ENCODE measurements at places on chromosomes 4 and X.

GRCh38 chrX:31449081-31449480 is 377.2 kb upstream of the FTHL17 start:
- DNase-seq, result no peak

GRCh38 chr4:143554728-143555597 is 41.5 kb downstream of the SMARCA5 start:
- no peak for DNase-seq

DNA sequence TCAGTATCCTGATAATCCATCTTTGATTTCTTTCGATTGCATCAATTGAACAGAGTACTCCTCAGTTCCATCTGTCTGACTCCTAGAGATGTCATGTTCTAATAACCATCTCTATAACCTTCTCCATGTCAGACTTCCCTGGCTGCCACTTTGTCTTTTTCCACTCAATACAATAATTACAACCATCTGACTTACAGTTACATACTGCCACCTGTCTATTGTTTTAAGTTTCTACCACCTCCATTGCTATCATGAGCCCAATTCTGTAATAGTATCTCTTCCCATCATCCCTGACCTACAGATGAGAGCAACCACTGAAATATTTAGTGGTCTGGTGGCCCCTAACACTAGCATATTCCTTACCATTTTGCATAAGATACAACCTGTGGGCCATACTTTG is 439.2 kb upstream of the FAM47C start:
- DNase-seq, result no peak

- no peak for DNase-seq
These were observed 163.6 kb upstream of the KLF3 start for GRCh38 chr4:38500433-38500832.

- no peak for DNase-seq
These were observed 134.1 kb downstream of the SLC4A4 start for GRCh38 chr4:71472946-71473345.

GRCh38 chrX:115330498-115331168 is 41.1 kb downstream of the LUZP4 start:
- no peak for DNase-seq

DNA sequence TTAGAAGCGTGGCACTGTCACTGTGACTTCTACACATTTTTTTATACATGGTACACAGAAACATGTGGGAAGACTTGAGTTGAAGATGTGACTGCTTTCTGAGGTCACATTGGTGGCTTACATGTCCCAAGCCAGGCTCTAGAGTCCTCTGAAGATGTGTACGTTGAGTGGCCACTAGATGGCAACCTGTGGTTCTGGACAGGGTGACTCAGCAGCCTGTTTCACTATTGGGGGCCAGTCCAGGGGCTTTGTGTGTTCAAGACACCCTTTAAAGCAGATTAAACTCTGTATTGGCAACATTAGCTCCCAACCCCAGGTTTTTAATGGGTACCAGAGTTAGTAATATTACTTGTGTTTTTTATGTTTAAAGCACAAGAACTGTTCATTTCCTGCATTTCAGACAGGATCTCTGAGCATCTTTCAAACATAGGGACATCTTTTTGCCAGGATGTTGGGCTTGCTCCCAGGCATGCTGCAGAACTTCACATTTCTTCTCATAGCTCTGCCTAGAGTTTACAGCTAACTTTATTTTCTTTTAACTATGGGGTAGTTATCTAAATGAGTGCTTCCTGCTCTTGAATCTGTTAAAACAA is 53.0 kb downstream of the DCUN1D4 start:
- DNase-seq, result peak; percentile 10

DNA sequence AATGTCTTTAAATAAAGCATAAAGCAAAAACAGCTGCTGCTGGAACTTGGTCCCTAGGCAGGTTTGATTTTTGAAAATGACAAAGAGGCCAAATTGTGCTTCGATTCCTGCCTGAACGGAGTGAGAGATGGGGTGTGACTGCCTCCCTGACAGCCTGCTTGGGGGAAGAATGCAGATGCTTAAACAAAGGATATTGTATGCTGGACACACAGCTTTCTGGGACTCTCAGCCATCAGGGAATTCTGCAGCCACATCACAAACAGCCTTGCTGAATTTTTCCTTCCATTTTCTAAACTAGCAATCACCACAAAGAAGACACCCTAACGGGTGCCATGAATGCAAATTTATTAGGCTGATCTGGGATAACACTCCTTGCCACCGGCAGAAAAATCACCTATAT is 83.9 kb upstream of the CPEB2 start:
- no peak for DNase-seq

DNA sequence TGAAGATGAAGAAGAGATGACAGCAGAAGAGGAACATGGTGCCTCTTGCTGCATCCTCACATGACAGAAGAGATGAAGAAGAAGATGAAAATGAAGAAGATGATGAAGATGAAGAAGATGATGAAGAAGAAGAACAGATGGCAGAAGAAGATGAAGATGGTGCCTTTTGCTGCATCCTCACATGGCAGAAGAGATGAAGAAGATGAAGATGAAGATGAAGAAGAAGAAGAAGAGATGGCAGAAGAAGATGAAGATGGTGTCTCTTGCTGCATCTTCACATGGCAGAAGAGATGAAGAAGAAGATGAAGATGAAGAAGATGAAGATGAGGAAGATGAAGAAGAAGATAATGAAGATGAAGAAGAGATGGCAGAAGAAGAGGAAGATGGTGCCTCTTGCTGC is 63.7 kb upstream of the HPF1 start:
- no peak for DNase-seq

- no peak for DNase-seq
These were observed 91.8 kb upstream of the HPRT1 start for GRCh38 chrX:134368126-134368525.

DNA sequence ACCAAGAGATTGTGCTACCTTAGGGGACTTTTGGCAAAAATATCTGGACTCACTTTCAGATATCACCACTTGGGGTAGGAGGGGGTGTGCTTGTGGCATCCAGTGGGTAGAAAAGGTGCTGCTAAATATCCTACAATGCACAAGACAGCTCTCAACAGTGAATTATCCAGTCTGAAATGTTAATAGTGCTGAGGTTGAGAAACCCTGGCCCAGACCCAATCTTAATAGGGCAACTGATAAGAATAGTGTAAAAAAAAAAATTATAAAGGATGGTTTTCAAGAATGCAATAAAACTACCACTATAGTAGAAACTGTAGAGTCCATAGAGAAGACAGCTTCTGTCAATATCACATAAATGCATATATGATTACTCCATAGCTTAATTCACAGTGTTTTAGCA is 185.5 kb downstream of the ZNF330 start:
- no peak for DNase-seq

Measured in stimulated activated CD4-positive, alpha-beta T cell treated with anti-CD3 and anti-CD28 coated beads, TNF-alpha, amount 100 ng/mL, for 48 hours (primary cell).